ENCODE measurements at places on chromosomes 1 and 21. TPM values are rescaled to one million over a fixed set of nuclear protein-coding genes. Genes with fewer than 3 reads are reported as not detected.
A peak's percentile ranks its signal among the peaks of the same experiment; 100 is the strongest.

DNA sequence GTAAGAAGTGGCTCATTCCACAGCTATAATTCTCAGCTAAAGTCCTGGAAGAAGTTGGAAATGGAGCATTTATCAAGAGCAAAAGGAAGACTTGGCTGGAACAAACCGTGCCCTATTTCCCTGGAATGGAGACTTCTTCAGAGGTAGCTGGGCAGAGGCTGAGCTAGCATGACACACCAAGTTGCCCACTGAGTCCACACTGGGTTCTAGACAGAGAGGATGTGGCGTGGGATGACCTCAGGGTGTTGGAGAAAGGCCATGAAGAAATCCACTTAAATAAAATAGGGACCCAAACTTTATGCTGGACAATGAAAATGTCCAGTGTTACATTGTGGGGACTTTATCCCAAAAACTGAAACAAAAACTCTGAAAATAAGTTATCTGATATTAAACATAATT lies 116.2 kb downstream of the KCNJ6 start:
- no peak for ATAC-seq

- peak; percentile 74 for ATAC-seq
Measured at GRCh38 chr1:15337656-15338402, 71.9 kb upstream of the EFHD2 start.

DNA sequence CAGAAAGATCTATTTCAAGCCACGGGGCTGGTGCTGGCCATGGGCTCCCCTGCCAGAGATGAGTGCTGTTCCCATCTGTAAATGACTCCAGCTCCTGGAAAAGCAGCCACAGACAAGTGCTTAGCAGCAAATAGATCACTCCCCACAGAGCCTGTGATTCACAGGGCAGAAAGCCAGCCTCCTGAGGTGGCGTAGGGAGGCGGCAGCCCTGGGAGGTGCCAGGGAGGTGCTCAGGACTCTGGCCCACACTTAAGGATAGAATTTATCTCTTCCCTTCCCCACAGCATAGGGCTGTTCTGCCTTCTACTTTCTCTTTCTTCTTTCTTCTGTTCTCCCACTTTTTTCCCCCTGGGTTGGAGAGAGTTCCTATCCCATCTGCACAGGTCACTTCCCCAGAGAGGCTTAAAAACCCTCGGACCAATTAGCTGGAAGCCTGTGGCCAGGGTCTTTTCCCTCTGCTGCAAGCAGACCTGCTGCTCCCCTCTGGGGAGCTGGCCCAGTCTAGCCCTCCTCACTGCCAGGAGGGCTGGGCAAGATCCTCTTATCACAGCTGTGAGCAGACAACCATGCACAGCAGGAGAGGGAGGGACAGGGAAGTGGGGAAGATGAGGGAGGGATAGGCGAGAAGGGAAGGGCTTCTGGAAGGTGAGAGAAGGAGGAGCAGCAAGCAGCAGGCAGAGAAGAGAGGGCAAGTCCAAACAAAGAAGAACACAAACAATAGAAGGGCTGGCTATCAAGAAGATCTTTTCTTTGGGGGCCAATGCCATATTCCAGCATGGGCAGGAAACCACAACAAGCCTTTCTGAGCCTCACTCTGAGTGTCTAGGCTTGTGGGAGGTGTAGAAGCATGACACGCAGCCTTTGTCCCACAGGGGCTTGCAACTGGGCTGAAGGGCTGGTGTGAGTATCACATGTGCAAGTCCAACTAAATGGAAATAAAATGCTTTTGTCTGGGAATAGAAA lies 41.0 kb downstream of the KCND3 start:
- ATAC-seq, result peak; percentile 93

ADAMTS4 gene
- total RNA-seq, result 1.3 TPM

LORICRIN gene
- not detected for total RNA-seq

- ATAC-seq, result no peak
Measured at GRCh38 chr1:179087665-179088064, 5.8 kb downstream of the TOR3A start.
